HCT116 (cell line): ENCODE measurements at places on chromosomes 1 and 21.

- DNase-seq, result no peak
Observed at GRCh38 chr1:59511476-59512465, 214.9 kb downstream of the FGGY start.

DNA sequence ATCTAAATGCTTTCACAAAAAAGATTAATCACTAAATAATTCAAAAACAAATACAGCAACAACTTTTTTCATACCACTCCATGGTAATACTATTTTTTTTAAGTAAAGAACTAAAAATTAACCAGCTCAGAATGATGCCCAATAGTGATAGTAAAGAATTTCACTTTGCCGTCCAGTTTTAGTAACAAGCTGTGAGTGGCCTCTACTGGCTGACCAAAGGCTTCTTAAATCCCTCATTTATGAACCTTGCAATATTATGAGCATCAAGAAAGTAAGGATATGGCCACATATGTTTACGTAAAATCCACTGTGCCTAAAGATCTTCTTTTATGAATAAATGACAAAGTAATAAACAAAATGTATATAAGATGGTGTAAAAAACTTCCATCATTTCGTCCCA lies 108.6 kb downstream of the GPATCH2 start:
- no peak for DNase-seq

GRCh38 chr1:82625537-82625936 lies 824.8 kb downstream of the ADGRL2 start:
- no peak for DNase-seq

GRCh38 chr21:42118901-42119300 lies 47.8 kb downstream of the UMODL1 start:
- DNase-seq, result no peak

GRCh38 chr21:40284409-40284808 lies 417.2 kb downstream of the PCP4 start:
- no peak for DNase-seq

GRCh38 chr1:42735477-42736105 lies 4.4 kb downstream of the CLDN19 start:
- no peak for DNase-seq

DNA sequence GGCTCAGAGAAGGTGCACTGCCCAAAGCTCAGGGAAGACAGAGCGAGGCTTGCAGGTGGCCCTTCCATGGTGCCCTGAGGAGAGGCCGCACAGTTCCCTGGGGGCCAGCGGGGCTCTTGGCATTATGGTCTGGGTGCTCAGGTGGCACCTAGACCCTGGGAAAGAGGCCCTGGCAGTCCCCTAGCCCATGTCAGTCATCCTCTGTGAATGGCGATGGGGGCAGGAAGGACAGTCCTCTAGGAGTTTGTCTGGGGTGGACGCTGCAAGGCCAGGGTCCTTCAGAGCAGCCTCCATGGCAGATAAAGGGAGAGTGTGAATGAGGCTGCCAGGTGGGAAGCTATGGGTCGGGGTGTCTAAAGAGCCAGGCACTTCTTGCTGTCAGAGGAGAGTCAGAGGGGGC lies 345.9 kb upstream of the VAMP3 start:
- DNase-seq, result no peak

GRCh38 chr1:171128463-171128862 lies 37.8 kb downstream of the FMO3 start:
- DNase-seq, result no peak

DNA sequence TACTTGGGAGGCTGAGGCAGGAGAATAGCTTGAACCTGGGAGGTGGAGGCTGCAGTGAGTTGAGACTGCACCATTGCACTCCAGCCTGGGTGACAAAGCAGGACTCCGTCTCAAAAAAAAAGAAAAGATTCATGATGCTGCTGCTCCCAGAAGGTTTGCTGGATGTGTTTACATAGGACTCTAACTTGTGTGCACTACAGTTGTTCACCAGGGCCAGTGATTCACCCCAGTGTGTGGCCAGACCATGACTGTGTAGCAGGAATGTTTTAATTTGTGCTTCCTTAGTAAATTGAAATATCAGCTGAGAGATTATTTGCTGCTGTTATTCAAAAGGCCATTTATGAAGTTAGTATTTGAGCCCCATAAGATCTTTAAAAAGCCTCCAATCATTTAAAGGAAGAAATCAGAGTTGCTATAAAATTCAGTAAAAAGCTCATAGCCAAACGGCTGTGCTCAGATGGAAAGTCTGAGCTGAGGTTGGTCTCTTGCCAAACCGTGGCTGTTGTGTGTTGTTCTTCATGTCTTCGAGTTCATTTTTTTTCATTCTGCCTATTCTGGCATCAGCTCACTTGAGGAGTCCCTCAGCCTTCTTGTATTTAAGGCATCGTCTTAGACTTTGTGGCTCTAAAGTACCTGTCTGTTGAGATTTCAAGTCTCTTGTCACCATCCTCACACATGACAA lies 18.1 kb upstream of the PGD start:
- no peak for DNase-seq

- DNase-seq, result no peak
Observed at GRCh38 chr1:11062965-11063401, 3.2 kb upstream of the SRM start.

DNA sequence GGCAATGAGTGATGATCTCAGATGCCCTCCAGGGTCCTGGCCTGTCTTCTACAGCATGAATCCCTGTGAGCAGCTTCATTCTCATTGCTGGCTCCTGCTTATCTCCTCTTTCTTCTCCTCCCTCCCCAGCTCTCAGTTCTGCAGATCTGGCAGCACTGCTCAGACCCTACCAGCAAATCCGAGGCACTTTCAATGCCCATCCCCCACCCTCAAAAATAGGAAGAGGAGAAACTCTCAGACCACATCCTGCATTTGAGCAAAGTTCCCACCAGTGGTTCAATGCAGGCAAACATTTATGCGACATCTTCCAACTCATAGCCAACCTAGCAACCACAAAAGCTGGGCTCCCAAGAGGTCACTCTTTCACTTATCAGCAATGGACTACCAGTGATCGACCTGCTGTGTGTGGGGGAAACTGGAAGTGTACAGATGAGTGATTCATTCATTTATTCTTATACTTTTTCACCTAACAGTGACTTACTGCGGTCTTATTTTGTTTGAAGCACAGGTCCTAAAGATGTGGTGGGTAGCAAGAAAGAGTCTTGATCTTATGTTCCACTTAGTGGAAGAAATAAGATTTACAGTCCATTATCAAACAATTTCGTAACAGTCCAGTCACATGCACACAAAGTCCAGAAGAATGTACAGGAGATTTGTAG lies 5.8 kb upstream of the CHI3L2 start:
- DNase-seq, result no peak

DNA sequence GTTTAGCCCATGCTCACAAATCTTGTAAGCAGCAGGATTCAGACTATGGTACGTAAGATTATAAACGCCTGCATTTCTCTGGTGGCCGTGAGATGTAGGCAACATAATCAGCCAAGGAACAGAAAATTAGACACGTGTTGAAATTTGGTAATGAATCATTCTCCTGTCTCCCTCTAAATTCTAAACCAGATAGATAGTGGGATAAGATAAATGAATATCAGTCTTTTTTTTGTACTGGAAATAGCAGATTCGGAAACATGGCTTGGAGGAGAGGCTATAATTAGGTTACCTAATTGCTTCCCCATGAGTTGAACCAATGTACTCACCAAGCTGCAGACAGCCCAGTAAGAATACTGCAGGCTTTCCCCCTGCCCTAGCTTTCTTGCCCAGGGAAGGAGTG lies 172.3 kb downstream of the TGFB2 start:
- no peak for DNase-seq

GRCh38 chr21:23101111-23101510 lies 2102.9 kb downstream of the NCAM2 start:
- DNase-seq, result no peak

DNA sequence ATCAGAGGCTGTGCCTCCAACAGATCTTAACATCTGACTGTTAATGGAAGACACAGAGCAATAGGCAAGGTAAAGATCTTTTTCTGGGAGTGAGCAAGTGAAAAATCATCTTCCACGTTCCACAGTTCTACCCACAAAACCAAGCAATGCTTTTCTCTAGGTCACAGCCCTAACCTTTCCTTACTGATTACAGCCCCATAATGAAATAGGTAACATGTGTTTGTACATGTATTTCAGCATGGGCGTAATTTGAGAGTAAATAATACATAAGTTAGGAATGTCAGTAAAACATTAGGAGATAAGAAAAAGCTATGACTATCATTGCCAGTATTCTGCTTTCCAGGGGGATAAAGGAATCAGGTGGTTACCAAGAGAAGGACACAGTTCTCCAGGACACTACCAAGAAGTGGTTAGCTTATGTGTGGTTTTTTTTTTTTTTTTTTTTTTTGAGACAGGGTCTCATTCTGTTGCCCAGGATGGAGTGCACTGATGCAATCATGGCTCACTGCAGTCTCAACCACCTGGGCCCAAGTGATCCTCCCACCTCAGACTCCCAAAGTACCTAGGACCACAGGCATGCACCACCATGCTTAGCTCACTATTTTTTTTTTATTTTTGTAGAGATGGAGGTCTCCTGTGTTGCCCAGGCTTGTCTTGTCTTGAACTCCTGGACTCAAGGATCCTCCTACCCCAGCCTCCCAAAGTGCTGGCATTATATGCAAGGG lies 72.0 kb downstream of the DAP3 start:
- no peak for DNase-seq

- DNase-seq, result peak; percentile 27
Observed at GRCh38 chr1:178537382-178538090, 24.6 kb downstream of the TEX35 start.

DNA sequence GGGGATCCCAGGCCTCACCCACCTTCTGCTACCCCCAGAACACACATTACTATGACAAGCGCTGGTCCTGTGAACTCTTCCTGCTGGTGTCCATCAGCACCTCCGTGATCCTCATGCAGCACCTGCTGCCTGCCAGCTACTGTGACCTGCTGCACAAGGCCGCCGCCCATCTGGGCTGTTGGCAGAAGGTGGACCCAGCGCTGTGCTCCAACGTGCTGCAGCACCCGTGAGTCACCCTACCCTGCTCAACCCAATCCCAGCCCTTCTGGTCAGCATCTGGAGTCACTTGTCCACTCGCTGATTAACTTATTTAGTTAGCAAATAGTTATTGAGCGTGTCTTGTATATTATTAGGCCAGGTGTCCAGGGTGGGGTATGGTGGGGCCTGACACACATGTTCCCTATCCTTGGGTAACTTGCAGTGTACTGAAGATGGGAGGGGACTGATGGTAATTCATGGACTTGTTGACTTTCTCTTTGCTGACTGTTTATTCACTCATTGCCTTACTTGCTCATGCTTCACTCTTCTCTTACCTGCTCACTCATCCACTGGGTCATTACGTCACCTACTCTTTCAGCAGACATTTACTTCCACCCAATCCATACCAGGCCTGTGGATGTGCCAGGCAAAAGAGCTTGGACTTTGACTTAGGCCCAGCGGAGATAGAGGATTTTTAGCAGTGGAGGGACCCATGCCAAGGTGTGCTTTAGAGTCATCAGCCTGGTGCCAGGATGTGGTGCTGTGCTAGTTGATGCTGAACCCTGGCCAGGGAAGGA lies 12.9 kb upstream of the KPNA6 start:
- no peak for DNase-seq

GRCh38 chr1:62317021-62317768 lies 2.0 kb downstream of the KANK4 start:
- DNase-seq, result no peak

GRCh38 chr1:153122831-153123421 lies 9.6 kb upstream of the SPRR2F start:
- DNase-seq, result peak; percentile 41

GRCh38 chr1:197213193-197213592 lies 54.9 kb upstream of the CRB1 start:
- no peak for DNase-seq

DNA sequence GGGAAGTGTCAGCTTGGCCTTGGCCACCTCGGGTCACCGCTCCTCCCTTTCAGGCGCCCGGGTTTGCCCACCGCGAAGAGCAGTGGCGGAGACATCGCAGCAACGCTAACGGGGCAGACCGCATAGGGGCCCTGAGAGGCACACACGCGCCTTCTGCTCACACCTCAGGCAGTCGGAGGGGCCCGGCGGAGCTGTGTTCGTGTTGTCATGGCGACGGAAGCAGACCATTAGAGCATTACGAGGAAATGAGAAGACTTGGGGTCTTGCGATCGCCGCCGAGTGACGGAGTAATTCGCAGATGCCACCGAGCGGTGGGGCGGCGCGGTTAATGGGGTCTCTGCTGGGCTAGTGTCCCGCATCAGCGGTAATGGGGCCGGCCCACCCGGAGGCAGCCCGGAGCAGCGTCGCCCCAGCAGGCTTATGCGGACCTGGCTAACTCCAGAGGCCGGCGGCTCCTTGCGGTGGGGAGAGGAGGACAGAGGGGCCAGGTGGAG lies 144.1 kb downstream of the TNR start:
- no peak for DNase-seq

- DNase-seq, result no peak
Observed at GRCh38 chr1:32893198-32894018, 7.1 kb downstream of the HPCA start.

DNA sequence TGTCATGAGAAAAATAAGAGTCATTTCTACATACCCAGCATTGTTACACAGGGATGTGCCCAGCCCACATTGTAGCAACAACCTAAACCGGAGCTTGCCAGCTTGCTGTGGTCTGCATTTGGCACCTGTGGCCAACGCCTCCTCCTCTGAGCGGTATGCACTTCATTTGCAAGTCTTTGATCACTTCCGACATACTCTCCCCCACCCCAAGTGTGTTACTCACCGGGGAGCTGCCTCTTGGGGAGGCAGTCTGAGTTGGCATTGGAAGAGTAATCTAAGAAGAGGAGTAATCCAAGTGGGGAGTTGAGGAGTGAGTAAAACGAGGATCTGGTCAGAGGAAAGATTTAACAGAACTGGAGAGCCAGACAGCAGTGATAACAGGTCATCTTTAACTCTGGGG lies 3.8 kb downstream of the BCL9 start:
- peak; percentile 66 for DNase-seq

- no peak for DNase-seq
Observed at GRCh38 chr21:35994613-35995012, 65.7 kb downstream of the SETD4 start.

DNA sequence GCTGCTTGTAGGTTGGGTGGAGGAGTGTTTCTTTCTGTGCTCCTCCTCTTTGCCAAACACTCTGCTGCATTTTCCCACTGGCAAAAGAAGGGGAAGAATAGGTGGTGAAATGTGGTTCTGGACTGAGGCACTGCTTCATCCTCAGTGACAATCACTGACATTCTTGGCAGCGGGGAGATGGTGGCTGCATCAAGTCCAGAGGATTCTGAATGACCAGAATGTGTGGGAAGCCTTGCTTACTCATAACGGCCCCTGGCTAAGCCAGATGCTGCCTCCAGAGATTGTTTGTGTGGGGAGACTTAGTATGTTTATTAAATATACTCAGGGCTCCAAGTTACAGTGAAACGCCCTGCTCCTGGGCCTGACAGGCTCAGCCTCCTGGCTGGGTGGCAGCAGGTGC lies 160.3 kb downstream of the CACNA1E start:
- DNase-seq, result no peak
